ENCODE measurements at places on chromosomes 1 and 21. TPM values are rescaled to one million over a fixed set of nuclear protein-coding genes. Genes with fewer than 3 reads are reported as not detected.

FCRL4 gene
- total RNA-seq, result not detected

- no peak for DNase-seq
These were observed 3.8 kb downstream of the ACBD6 start for GRCh38 chr1:180498594-180498993.

GRCh38 chr1:221845650-221846371 is 103.9 kb upstream of the DUSP10 start:
- DNase-seq, result peak; percentile 70

GRCh38 chr1:36529769-36530260 is 47.1 kb upstream of the CSF3R start:
- no peak for DNase-seq

DNA sequence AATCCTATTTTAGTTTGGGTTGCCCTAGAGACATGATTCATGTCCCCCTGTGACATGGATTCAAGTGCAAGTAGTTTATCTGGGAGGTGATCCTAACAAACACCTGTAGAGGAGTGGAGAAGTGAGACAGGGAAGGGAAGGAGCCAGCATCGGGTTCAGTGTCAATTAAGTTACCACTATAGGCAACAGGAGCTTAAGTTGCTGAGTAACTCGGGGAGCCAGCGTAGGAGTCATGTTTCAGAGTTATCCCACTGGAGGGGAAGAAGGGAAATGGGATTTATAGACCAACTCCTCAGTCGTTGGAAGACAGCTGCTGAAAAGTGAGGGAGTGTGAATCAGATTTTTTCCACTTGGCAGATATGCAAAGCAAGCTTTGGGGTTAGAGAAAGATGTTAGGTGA is 54.9 kb downstream of the SLC30A7 start:
- no peak for DNase-seq

Measured in Calu3 (cell line).